ENCODE measurements at places on chromosomes 7 and 10. TPM values are rescaled to one million over a fixed set of nuclear protein-coding genes. Genes with fewer than 3 reads are reported as not detected.

C10orf105 gene
- total RNA-seq: 0.06 TPM

PARP12 gene
- 26.7 TPM for total RNA-seq

GNAT3 gene
- 1.2 TPM for total RNA-seq

- DNase-seq: no peak
Measured at GRCh38 chr10:31399631-31400030, 80.6 kb downstream of the ZEB1 start.

TMEM248 gene
- 133 TPM for total RNA-seq

- no peak for DNase-seq
Measured at GRCh38 chr7:17844514-17845196, 95.6 kb downstream of the SNX13 start.

TMEM196 gene
- not detected for total RNA-seq

GRCh38 chr10:10515479-10516204, 502.0 kb upstream of the CELF2 start:
- no peak for DNase-seq

DNA sequence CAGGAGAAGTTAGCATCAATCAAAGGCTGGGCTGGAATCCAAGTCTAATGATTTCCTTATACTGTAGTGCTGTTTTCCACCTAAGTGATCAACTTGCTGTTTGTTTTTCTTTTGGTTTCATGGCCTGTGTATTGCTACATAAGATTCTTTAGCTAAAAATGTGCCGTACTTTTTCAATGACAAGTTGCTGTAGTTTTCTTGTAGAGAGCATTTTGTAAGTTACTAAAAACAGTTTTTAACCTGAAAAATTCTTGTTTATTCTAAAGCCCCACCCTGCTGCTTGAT, 1.3 kb downstream of the HELLS start:
- DNase-seq: no peak

DNA sequence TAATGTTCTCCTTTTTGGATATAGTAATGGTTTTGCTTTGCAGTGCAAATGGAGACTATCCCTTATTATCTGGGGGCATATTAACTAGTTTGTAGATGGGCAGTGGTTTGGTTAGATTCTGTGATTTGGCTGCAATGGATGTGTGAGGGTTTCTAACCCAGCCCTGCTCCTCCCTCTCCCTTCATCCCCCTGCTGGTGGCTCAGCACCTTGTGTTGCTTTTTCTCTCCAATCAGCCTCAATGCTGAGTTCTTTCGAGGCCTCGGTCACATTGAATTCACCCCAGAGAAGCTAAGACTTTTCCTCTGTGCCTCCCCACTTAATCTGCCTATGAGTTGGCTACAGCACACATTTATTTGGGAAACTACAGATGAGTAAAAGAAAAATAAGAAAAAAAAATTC, 120.0 kb downstream of the MALRD1 start:
- no peak for DNase-seq

DNA sequence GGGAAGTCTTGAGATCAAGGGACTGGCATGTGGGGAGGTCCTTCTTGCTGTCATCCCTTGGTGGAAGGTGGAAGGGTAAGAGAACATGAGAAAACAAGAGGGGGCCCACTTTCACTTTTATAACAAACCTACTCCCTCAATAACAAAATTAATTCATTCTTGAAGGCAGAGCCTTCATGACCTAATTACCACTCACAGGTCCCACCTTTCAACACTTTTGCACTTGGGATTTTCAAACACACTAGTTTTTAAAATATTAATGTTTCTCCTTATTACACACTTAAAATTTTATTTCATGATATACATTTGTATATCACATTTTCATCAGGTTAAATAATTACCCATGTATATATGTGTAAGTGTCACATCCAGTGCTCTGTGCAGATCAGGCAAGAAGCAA, 2.0 kb downstream of the ST7 start:
- no peak for DNase-seq

DNA sequence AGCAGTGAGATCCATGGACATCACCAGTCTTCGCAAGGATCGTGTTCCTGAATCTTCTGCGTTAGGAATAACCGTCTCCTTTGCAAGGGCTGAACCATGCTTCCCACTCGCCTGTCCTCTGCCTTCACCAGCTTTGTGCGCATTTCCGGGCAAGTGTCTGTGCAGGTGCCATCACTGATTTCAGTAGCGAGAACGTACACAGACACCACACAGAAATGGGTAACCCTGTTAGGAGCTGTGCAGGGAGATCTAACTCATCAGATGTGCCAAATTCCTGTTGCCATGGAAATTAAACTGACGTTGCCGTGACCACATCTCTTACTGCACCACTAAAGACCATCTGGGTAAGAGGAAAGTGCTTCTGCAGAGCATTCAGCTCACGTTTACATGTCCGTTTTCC, 146.3 kb downstream of the DIP2C start:
- DNase-seq: no peak

- DNase-seq: no peak
Measured at GRCh38 chr7:17581301-17581700, 282.8 kb downstream of the AHR start.

GRM3 gene
- 0.09 TPM for total RNA-seq

UFSP1 gene
- 3.3 TPM for total RNA-seq

DNA sequence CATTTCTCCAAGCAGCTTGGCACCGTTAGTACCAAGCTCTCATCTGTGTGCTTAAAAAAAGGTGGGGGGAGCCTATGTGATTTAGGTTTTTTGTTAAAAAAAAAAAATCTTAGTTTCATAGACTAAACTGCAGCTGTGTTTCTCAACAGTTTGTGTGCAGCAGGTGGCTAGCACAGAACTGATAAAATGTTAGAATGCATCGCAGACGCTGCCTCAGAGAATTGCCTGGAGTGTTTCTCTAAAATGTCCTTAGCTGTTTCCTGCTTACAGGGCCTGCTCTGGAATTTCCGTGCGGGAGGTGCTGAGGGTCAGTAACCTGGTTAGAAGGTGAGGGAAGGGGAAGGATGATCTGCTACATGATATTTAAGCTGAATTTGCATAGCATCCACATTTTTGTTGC, 268.9 kb downstream of the PLXDC2 start:
- no peak for DNase-seq

GRCh38 chr10:28312572-28312971, 9.7 kb upstream of the MPP7 start:
- no peak for DNase-seq

DNA sequence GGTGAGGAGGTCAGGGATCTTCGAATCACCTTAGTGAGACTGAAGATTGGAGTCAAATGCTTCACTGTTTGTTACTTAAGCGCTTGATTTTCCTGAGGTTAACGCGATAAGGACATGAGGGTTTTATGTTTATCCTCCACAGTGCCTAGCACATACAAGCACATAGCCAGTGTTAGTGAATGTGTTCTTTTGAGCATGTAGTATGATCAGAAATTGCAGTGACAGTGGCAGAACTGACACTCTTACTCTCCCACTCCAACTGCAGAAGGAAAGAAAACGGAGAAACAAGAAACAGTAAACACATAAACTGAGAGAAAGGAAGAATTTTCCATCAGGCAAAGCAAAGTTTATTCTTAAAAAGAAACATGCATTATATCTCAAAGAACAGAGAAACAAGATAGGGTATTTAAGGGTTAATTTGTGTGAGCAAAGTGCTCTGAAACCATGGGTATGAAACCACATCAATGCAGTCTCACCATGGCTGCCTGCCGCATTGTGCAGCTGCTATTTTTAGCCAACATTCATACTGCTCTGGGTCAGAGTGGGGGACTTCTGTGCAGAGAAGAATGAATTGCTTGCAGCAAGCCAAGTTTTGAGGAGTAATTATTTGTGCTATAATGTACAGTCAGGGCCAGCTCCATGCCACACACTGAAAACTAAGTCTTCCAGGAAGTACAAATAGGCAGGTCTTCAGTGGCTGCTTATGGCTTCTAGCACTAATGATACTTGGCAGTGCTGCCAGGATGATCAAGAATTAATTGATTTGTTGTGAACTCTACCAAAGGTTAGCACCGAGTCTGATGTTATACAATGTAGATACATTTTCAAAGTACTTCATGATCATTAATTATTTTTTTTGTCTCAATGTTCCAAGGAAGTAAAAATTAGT, 152.0 kb downstream of the MACC1 start:
- no peak for DNase-seq

Measured in mucosa of gallbladder (tissue), 1 donor.